ENCODE measurements at places on chromosomes 2 and 18. TPM values are rescaled to one million over a fixed set of nuclear protein-coding genes. Genes with fewer than 3 reads are reported as not detected.

GALNT14 gene
- not detected for total RNA-seq

GRCh38 chr2:206477296-206477695 lies 34.0 kb downstream of the ADAM23 start:
- no peak for DNase-seq

ITGA4 gene
- total RNA-seq: 237 TPM

DNA sequence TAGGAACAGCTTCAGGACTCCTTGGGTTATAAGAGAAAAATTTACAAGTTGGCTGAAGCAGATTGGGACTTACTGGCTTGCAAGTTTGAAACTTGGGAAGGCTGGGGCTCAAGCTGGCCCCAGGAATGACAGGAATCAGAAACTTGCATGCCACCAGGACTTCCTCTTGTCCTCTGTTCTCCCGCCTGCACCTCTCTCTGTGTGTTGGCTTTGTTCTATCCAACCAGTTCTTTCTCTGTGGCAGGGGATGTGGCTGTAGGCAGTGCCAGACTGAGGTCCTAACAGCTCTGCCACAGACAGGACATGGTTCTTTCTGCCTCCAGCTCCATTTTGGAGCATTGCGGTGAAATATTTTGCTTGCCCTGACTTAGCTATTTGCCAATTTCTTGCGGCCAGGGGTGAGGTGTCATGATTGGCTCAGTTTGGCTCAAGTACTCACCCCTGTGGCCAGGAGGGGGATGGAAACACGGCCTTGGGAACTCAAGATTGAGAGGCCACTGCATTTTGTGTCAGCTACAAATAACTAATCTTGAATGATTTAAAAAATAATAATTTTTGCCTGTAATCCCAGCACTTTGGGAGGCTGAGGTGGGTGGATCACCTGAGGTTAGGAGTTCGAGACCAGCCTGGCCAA lies 48.9 kb downstream of the MEP1B start:
- DNase-seq: no peak

GKN2 gene
- not detected for total RNA-seq

DNA sequence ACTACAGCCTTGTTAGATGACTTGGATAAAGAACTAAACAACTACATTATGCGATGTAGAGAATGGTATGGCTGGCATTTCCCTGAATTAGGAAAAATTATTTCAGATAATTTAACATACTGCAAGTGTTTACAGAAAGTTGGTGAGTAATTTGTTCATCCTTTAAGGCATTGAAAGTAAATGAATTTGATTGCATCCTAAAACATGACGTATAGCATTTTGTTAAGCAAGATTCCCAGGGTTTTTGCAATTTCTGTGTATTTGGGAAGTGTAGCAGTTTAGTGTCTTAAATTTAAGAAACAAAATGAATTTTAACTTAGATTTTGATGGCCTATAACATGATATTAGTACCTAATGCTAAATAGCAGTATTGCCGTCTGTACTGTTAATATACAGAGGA lies 24.8 kb downstream of the NOP58 start:
- no peak for DNase-seq

Measured in T-helper 17 cell (primary cell).